ENCODE measurements at places on chromosomes 16 and 17.

- peak; percentile 4 for DNase-seq
These were observed 14.9 kb upstream of the RBFOX3 start for GRCh38 chr17:79625706-79626105.

- DNase-seq = no peak
These were observed 11.2 kb upstream of the TRIM25 start for GRCh38 chr17:56925088-56925487.

DNA sequence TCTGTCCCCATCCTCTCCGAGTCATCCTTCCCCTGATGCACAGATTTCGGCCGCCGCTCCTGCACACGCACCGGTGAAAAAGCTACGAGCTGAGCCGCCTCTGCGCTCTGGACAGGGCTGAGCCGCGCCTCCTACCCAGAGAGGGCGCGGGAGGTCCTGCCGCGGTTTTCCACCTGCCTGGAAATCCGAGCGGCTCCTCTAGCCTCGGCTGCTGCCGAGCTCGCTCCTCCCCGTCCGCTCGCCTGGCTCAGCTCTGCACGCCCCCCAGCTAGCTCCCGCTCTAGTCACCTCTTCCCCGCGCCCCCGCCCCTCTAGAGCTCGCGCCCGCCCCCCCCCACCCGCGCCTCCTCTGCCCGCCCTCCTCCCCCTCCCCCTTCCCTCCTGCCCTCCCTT lies 198 bp upstream of the SHISA9 start:
- DNase-seq = no peak

GRCh38 chr17:32477220-32477619 lies 9.6 kb upstream of the CDK5R1 start:
- no peak for DNase-seq

DNA sequence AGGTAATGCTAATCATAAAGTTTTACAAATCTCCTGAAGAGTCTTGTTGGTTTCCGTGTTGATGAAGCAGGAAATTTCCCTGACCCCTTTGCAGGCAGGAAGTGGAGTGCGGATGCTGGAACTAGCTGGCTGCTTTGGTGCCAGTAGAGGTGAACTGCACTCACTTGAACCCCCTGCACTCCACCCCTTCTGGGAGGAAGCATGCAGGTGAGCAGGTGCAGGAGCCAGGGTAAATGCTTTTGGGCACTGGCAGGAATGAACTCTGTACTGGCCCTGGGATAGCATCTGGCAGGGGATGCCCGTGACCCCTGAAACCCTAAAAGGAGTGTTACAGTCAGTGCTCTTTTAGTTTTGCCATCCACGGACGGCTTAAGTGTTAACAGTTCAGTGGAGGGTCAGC lies 430.4 kb downstream of the WWOX start:
- no peak for DNase-seq

GRCh38 chr17:71845337-71845736 lies 275.5 kb upstream of the SOX9 start:
- no peak for DNase-seq

- no peak for DNase-seq
These were observed 57.4 kb upstream of the GRIN2A start for GRCh38 chr16:10239640-10240039.

DNA sequence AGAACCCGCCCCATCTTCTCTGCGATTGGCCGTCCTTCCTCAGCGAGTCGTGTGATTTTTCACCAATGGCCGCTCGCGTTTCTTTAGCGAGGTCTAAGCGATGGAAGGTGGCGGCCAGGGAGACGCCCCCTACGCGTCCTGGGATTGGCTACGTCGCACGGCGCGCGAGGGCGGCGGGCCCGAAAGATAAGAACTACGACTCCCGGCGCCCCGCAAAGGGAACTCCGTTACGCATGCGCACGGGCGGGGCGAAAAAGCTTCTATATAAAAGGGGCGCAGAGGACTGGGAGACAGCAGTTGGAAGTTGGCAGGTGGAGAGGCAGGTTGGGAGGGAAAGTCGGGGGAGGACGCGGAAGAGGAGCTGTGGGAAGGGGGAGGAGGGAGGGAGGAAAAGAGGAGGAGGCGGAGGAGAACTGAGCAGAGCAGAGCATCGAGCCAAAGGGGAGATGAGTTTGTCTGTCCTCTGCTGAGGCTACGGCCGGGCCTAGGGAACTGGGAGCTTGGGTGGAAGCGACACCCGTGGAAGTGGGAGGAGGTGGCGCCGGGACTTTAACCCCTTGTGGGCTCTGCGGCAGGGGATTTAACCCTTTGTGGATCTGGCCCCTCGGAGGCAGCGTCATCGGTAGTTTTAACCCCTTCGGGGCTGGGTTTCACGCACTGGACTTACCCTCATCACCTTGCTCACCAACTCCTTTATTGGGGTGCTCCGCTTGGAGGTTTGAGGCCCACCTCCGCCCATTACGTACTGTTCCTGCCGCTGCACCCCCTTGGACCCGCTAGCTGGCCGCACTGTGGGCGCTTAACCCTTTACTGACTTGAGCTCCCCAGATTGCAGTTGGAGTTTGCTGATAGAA lies at the start of gene HEXIM1:
Gene HEXIM1, plus strand, starts transcription at position 293 of the 854 bp plus-strand sequence. CDS start 716 bp downstream, outside the sequence.
- peak; percentile 98 for DNase-seq

DNA sequence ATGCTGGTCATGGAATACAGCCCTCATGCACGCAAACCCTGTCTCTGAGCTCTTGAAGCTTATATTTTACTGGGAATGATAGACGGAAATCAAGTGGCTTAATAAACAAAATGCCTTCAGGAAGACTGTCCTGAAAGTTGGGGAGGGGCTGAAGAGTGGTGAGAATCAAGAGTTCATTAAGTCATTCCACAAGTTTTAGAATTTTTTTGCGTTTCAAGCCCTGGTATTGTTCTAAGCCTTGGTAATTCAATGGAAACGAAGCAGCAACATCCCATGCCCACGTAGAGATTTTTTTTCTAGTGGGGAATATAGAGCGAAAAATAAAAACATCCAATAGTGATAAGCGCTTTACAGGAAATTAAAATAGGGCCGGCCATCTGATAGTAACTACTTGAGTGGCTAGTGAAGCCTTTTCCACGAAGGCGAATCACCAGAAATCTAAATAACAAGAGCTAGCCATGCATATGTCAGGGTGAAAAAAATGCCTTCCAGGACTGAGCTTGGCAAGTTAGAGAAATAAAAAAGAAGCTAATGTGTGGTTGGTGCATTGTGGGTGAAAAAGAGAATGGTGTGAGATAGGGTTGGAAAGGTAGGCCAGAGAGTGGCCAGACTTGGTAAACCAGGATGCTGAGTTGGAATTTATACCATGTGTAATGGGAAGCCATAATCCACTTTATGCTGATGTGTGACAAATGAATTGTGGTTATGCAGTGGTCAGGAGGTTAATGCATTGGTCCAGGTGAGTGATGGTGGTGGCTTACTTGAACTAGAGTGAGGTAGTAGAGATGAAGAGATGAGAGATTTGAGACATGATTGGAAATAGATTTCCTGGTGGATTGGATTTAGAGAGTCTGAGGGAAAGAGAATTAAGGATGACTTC lies 772 bp downstream of the PFAS start:
- DNase-seq = no peak

- no peak for DNase-seq
These were observed 759 bp downstream of the ASPHD1 start for GRCh38 chr16:29900888-29901606.

DNA sequence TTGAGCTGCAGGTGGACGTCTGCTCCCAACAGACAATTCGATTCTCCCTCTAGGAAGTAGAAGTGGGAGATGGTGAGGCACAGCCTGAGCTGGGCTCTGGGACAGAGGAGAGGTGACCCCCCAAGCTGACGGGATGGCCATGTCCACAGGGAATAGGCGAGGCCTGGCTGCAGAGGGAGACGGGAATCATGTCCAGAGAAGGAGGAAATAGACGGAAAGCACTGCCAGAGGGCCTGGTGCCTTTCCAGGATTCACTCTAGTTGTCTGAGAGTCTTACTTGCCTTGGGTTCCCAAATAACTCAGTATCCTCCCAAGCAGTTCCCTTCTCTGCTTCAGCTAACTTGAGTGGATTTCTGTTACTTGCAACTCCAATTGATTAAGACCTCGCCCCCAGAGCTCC lies 4.3 kb upstream of the CRISPLD2 start:
- no peak for DNase-seq

- DNase-seq = no peak
These were observed 29.4 kb upstream of the NAT9 start for GRCh38 chr17:74805591-74805991.

GRCh38 chr17:81523402-81524038 lies 4.7 kb upstream of the FSCN2 start:
- DNase-seq = no peak

- peak; percentile 60 for DNase-seq
These were observed 631 bp downstream of the KREMEN2 start for GRCh38 chr16:2964475-2965336.

GRCh38 chr17:7712111-7712771 lies 5.3 kb upstream of the DNAH2 start:
- DNase-seq = no peak

DNA sequence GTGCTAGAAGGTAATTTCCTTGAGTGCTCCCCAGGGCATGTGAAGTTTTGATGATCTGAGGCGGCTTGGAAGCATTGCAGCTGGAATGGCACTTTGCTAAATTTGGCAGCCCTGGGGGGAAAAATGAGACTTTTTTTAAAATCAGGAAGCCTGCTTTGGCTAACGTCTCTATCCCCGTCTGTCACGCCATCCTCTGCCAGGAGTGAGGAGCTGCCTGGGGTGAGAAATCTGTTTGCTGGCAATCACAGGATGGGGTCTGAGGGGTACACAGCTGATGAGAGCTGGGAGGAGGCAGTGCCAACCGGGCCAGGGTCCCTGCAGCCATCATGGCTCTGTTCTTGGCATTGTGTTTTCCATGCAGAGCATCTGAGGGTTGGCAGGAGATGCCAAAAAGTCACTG lies 2.0 kb downstream of the ABCC12 start:
- DNase-seq = no peak

DNA sequence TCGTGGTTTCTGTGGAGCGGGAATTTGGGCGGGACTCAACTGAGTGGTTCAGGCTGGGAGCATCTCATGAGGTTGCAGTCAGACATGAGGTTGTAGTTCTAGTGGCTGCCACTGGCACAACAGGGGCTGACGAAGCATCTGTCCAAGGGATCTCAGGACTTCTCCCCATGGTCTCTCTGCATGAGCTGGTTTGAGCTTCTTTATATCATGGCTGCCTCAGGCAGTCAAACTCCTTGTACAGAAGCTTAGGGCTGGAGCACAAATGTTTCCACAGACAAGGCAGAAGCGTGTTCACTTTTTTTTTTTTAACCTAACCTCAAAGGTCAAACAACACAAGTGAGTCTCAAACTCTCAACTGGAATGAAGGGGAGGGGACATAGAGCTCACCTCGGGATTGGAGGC lies 243.3 kb downstream of the MSI2 start:
- DNase-seq = no peak

DNA sequence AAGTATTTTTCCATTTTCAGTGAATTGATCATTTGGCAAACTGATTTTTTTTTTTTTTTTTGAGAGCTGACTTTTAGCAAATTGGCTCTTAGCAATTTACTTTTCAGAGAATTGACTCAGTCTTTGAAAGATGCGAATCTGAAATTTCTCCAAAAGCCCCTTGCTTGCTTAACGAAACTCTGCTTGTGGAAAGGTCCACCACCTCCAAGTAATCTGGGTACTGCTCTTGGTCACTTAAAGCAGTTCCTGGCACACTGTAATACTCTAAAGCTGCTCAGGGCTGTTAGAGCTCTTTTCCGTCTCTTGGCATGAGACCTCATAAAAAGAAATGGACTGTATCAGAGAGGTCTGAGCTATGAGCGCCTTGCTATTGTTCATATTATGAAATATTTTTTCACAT lies 2.9 kb downstream of the GSDMB start:
- DNase-seq = no peak

DNA sequence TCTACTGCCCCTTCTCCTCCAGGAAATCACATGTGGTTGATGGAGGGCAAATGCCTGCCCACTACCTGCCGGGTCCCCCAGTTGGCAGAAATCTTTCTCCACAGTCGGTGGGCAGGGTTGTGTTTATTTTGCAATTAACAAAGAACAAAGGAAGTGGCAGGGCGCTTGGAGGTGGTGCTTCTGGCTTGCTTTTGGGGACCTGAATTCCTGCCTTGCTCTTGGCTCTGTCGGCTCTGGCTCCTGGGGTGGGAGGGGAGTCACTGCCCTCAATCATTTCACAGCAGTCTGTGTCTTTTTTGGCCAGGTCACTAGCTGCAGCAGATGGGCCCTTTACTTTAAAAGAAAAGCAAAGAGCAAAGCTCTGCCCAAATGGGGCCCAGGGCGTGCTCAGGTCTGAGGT lies 69.2 kb downstream of the C16orf78 start:
- DNase-seq = no peak

- no peak for DNase-seq
These were observed 32.5 kb downstream of the IST1 start for GRCh38 chr16:71927787-71928186.

- peak; percentile 41 for DNase-seq
These were observed 22.0 kb downstream of the KPNA2 start for GRCh38 chr17:68057531-68057952.

GRCh38 chr16:13438064-13438463 lies 481.9 kb upstream of the ERCC4 start:
- no peak for DNase-seq

DNA sequence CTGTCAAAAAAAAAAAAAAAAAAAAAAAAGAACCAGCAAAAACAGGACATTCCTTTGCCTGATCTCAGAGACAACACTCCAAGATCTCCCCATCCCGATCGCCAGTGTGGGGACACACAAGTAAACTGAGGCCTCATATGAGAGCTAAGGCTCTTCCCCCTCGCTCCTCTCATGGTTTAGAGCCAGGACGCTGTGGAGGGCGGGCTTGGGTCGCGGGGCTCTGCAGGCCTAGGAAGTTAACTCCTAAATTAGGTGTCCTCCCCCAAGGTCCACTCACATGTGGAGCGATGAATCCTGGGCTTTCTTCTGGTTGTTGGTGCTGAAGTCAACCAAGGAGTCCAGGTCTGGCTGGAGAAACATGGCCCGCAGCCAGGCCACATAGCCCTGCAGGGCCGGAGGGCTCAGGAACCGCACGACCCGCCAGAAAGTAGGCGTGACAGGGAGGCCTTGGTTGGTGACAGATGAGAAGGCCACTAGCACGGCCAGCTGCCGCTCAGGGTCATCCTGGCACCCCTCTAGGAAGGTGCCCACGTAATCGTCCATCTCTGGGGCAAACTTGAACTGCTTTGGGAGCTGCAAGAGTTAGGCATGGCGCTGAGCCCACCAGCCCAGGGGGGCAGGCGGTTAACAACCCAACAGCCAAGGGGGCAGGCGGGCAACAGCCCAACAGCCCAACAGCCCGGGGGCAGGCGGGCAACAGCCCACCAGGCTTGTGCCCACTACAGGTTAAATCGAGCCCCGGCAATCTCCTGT lies 5.2 kb downstream of the MYBBP1A start:
- DNase-seq = no peak

DNA sequence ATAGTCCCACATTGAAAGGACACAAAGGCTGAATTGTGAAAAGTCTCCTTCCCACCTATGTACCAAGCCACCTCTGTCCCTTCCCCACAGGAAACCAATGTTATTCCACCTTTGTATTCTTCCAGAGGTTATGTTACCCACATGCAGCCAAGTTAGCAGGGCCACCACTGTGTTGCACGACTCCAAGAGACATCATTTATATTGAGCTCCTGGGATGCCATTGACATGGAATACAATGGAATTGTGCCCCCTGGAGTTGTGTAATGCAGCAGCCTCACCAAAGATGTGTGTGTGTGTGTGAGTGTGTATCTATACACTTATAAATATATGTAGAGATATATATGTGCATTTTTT lies 21.6 kb upstream of the MSI2 start:
- no peak for DNase-seq
